ENCODE measurements at places on chromosomes 13 and 19.

- no peak for DNase-seq
These were observed 27.1 kb downstream of the ZNF724 start for GRCh38 chr19:23222998-23223652.

DNA sequence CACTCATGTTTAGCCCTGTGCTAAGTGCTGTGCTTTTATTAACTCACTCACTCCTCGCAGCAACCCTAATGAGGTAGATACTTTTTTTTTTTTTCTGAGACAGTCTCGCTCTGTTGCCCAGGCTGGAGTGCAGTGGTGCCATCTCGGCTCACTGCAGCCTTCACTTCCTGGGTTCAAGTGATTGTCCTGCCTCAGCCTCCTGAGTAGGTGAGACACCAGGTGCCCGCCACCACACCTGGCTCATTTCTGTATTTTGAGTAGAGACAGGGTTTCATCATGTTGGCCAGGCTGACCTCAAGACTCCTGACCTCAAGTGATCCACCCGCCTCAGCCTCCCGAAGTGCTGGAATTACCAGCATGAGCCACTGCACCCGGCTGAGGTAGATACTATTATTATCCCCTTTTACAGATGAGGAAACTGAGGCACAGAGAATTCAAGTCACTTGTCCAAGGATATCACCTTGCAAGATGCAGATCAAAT, 2.5 kb downstream of the ITPKC start:
- no peak for DNase-seq

GRCh38 chr13:48938308-48938943, 37.3 kb upstream of the FNDC3A start:
- DNase-seq = no peak

DNA sequence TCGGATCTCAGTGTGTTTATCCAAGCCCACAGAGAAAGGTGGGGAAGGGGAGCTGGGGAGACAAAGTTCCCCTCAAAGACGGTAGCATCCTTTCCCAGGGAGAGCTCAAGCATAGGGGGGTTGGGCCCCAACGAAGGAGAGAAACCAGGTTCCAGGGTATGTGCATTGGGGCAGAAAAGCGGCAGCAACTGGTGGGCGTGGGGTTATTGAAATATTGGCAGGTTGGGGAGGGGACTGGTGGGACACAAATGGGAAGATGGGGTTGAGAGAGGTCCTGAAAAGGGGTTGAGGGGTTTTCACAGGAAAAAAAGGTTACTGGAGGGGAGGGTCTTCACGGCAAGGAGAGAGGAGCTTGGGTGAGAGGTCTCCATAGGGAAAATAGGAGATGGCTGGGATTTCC, 1.0 kb downstream of the ASF1B start:
- no peak for DNase-seq

DNA sequence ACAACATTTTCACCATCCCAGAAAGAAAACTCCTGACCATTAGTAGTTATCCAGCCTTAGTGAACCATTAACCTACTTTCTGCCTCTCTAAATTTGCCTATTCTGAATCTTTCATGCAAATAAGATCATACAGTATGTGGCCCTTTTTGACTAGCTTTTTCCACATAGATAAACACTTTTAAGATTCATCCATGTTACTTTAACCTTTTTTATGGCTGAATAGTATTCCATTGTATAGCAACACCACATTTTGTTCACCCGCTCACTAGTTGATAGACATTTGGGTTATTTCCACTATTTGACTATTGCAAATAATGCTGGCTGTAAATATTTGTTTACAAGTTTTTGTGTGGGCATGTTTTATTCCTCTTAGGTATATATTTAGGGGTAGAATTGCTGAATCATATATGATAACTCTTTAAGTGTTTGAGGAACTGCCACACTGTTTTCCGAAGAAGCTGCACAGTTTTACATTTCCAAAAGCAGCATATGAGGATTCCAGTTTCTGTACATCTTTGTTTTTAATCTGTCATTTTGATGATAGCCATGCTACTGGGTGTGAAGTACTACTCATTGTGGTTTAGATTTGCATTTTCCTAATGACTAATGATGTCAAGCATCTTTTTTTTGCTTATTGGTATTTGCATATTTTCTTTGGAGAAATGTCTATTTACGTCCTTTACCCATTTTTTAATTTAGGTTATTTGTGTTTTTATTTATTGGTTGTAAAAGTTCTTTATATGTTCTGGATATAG, 17.1 kb downstream of the COG6 start:
- DNase-seq = no peak

- no peak for DNase-seq
These were observed 76.8 kb upstream of the LRCH1 start for GRCh38 chr13:46476174-46476573.

DNA sequence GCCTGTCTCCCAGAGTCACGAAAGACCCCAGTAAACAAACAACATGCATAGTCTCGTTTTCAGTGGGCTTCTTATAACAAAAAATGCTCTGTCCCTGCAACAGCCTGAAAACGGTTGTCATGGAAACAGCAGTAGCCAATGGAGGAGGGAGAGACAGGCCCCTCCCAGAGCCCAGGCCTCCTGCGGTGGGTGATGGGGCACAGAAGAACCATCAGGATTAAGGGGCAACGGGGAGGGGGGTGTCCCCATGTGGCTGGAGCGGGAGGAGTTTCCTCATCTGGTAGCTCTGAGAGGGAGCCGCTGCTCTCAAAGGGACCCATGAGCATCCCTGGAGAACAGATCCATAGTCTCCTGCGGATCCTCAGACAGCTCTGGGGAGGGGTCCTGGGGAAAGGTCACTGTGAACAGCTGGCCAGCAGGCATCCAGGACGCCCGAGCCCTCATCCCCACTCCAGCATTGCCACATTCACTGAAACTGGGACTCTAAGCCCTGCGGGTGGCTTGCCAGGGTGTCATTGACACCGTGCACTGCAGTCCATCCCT, 37.5 kb upstream of the PNMA8B start:
- DNase-seq = no peak

DNA sequence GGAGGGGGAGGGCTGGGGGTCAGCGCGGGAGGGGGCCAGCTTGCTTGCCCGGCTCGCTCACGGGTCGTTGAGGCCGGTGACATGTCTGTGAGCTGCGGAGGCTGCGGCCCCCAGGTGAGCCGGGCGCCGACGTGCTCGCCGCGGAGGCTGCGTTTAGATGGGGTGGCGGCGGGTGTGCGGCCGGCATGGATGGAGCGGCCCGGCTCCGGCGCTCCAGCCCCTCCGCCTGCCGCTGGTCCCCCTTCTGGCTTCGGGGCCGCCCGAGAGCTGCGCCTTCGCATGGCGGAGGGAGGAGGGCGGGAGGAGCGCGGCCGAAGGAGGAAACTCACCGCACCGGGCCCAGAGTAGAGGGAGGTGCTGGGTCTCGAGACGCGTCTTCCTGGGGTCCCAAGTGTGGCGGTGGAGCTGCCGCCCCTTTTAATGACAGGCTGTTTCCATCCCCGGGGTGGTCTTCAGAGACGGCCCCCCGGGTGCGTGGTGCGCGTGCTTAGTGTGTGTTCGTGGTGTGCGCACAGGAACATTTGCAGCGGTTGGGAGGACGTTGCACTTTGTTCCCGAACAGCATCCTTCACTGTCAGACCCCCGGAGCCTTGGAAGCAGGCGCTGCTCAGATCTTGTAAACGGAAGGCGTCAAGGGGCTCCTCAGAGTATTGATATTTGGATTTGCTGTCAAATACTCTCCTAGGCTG, at the start of gene AKAP11:
Gene AKAP11 (plus strand): TSS at position 38 of the 689 bp plus-strand sequence. CDS start 14,197 bp downstream, outside the sequence.
- DNase-seq = peak; percentile 56

- no peak for DNase-seq
These were observed 2.1 kb upstream of the UBL3 start for GRCh38 chr13:29852472-29853054.

DNA sequence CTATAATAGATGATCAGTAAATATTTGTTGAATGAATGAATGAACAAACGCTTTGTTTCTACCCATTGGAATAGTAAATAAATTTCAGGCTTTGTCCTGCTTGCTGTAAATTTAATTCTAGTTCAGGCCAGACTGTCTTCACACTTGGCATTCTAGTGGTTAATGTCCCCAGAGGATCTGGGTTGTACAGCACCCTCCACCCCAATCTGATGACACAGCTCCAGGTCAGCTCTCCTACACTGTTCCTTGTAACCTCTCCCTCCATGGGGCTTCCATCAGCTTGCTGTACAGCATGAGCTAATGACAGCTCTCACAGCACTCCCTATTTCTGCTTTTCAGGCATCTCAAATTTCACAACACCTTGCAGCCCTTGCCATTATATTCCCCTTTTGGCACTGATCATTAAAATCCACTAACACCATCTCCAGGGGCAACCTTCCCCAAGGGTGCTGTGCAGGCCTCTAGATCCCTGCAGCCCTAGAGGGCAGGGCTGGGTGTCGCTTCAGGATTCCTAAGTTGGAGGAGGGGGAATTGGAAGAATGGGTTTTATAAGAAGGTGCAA, 12.7 kb upstream of the KL start:
- no peak for DNase-seq

GRCh38 chr13:35961461-35962220, 169.5 kb downstream of the DCLK1 start:
- no peak for DNase-seq

GRCh38 chr19:35935911-35936737, at the start of gene LRFN3:
Gene LRFN3 (plus strand): TSS chr19:35936374. CDS start chr19:35939426, 3,052 bp downstream.
- peak; percentile 57 for DNase-seq
